ENCODE measurements at places on chromosomes 13 and 19.

DNA sequence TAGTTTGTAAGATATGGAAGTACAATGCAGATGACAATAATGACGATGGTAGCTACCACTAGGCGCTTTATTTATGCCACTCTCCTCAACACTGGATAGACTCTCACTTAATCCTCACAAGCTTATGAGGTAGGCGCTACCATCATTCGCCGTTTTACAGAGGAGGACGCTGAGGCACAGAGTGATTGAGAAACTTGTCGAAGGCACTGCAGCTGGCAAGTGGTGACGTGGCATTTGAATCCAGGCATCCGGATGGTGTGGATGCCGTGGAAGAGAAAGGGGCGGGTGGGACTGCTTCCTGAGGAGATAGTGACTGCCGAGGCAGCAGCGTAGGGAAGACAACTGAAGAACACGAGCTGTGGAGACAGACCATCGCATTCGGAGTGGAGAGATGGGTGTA lies 1.3 kb upstream of the RPS9 start:
- peaks cover 26% of the 10 kb centered on the region for H3K4me1 ChIP-seq
- H3K27me3 ChIP-seq = no peaks in the 10 kb centered on the region
- DNase-seq = no peak
- no peak overlapping the region for H3K4me3 ChIP-seq
- H3K36me3 ChIP-seq = peaks cover 30% of the 10 kb centered on the region

DNA sequence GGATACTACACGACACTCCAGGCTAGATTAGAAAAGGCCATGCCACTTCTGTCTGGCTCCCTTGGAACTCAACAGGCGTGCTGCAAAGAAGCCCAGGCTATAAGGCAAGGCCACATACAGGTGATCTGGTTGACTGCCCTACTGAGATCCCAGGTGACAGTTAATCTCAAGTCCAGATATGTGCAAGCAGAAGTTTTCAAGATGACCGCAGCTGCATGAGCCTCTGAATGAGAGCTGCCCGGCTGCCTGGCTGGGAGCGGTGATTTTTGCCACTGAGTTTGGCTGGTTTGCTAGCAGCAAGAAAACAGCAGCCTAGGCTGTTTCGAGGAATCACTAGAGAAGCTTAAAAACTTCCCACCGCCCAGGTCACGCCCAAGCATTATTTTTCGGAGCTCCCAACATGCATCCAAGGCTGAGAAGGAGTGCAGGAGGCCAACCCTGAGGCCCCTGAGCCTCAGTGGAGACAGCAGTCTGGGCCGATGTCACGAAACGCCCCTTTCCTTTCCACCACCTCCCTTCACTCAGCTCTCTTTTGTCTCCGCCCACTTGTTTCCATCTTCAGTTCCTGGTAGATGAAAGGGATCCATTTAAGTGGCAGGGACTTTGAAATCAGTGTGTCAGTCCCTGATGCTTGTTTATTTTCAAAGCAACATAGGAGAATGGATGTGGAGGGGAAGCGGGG lies 14.0 kb upstream of the URI1 start:
- no peaks in the 10 kb centered on the region for H3K4me1 ChIP-seq
- H3K27me3 ChIP-seq = no peaks in the 10 kb centered on the region
- no peak for DNase-seq
- no peaks in the 10 kb centered on the region for H3K36me3 ChIP-seq

DNA sequence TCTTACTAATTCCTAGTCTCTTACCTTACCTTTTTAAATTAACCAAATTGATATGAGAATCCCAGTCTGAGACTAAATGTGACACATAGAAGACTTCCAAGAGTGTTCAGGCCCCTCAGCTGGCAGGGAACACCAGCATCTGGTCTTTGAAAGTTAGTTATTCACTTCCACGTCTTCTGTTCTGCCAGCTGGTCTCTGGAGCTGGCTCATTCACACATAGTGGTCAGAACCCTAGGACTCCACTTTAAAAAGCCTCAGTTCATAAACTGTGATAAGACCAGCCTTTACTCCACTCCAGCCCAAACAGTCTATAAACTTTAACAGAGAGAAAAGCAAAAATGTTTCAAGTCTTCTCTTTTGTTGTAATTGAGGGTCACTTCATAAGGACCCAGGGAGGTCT lies 263.0 kb downstream of the DCT start:
- no peaks in the 10 kb centered on the region for H3K4me1 ChIP-seq
- DNase-seq = no peak
- H3K27ac ChIP-seq = no peak overlapping the region

DNA sequence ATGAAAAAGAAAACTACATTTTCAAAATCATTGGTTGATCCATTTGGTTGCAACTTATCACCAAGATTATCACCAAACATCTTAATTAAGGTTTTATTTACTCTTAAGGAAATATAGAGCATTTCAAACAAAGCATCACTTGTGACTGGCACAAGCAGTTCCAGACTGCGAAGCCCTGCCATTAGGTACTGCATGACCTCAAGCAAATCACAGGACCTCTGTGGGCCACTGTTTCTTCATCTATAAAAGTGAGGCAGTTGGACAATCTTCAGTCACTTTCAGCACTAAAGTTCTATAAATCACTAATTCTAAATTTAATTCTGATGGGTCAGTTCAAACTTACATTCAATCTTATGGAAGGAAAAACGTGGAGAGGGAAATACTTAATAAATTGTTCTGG lies 2.0 kb downstream of the ELF1 start:
- peak overlapping the region; percentile 92 for H3K27ac ChIP-seq
- H3K4me3 ChIP-seq = peak overlapping the region; percentile 58

DNA sequence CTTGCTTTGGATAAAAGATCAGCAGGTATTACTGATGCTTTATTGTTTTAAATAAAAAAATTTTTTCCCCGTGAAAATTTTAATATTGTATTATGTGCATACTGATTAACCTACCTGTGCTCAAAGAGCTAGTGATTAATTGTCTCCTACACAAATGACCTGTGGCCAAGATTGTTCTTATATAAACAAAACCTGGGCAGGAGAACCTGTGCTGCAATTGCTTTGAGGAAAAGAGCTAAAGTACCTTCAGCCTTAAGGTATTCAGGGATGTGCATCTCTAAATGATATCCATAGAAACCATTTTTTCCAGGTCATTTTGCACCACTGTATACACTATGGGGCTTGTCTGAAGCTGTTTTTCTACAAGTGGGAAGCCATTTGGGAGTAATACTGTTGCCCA lies 1.2 kb downstream of the FRY start:
- H3K36me3 ChIP-seq = no peaks in the 10 kb centered on the region
- H3K4me3 ChIP-seq = no peak overlapping the region
- H3K4me1 ChIP-seq = no peaks in the 10 kb centered on the region
- no peak overlapping the region for H3K27ac ChIP-seq
- H3K27me3 ChIP-seq = no peaks in the 10 kb centered on the region
- no peak for DNase-seq

DNA sequence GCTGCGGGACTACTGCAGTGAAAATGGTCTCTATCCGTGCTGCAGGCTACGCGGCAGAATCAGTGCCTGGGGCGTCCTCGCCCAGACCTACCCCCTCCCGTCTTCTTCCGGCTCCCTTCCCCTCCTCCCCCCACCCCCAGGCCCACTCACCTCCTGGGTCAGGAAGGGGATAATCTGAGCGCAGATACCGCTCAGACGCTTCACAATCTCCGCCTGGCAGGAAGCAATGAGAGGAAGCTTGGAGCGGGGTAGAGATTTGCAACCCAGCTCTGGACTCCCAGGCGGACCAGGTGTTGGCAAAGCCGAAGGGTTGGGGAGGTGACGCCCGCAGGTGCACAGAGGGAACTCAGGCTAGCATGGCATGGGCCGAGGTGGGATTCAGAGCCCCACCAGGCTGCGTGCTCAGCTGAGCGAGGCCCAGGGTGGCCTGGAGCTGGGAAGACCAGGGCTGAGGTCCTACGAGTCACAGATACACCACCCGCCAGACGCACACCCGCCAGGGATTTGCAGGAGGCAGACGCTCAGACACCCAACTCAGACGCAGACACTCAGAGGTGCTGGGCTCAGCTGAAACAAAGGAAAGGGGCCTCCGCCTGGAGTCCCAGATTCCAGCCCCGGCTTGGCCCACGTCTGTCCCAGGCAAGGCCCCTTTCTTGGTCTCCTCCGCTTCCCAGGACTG lies 4.1 kb downstream of the TLE2 start:
- no peaks in the 10 kb centered on the region for H3K27me3 ChIP-seq
- no peak for DNase-seq
- H3K36me3 ChIP-seq = no peaks in the 10 kb centered on the region
- H3K4me1 ChIP-seq = peaks cover 24% of the 10 kb centered on the region
- H3K4me3 ChIP-seq = no peak overlapping the region

DNA sequence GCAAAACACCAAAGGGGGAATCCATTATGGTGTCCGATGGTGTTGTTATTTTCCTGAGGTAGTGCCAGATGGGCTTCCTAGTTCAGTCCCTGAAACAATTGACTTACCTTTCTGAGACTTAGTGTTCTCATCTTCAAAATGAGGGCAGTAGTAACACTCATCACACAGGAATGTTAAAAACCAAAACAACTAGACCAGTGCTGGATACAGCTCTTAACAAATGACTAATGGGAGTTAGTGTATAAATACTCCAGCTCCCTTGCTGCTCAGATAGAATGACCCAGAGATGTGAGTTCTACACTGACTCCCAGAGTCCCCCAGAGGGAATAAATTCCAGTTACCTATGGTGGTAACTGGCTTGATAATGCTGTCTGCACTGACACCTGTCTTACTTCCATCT lies 49.9 kb downstream of the MBD3L2B start:
- no peak overlapping the region for H3K27ac ChIP-seq
- H3K4me3 ChIP-seq = no peak overlapping the region
- no peaks in the 10 kb centered on the region for H3K4me1 ChIP-seq
- H3K27me3 ChIP-seq = no peaks in the 10 kb centered on the region
- H3K36me3 ChIP-seq = no peaks in the 10 kb centered on the region
- DNase-seq = no peak

DNA sequence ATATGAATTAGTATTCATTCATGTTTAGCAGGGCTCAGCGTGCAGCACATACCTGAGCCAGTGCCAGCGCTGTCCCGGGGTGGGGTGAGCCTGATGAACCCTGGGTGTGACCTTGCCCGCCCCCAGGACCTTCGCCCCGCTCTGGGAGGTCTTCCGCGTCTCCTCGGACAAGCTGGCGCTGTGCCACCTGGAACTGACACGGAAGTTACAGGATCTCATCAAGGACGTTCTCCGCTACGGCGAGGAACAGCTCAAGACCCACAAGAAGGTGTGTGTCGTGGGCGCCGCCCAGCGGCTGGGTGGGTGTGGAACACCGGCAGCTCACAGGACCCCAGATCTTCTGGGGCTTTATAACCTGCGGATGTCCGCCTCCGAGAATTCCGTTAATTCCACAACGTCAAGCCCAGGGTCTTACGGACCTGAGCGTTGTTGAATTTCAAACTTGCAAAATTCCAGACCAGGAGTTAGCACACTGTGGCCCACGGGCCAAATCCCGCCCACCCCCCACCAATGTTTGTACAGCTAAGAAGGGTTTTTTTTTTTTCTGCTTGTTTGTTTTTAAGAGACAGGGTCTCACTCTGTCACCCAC lies 15.4 kb downstream of the FCHO1 start:
- no peaks in the 10 kb centered on the region for H3K27me3 ChIP-seq
- no peak overlapping the region for H3K4me3 ChIP-seq
- no peak overlapping the region for H3K27ac ChIP-seq
- no peaks in the 10 kb centered on the region for H3K4me1 ChIP-seq

- peak overlapping the region; percentile 65 for H3K4me3 ChIP-seq
- H3K27me3 ChIP-seq = no peaks in the 10 kb centered on the region
- H3K27ac ChIP-seq = peak overlapping the region; percentile 63
- no peak for DNase-seq
- peaks cover 16% of the 10 kb centered on the region for H3K4me1 ChIP-seq
Observed at GRCh38 chr13:109785141-109785891, 1.1 kb downstream of the IRS2 start.

DNA sequence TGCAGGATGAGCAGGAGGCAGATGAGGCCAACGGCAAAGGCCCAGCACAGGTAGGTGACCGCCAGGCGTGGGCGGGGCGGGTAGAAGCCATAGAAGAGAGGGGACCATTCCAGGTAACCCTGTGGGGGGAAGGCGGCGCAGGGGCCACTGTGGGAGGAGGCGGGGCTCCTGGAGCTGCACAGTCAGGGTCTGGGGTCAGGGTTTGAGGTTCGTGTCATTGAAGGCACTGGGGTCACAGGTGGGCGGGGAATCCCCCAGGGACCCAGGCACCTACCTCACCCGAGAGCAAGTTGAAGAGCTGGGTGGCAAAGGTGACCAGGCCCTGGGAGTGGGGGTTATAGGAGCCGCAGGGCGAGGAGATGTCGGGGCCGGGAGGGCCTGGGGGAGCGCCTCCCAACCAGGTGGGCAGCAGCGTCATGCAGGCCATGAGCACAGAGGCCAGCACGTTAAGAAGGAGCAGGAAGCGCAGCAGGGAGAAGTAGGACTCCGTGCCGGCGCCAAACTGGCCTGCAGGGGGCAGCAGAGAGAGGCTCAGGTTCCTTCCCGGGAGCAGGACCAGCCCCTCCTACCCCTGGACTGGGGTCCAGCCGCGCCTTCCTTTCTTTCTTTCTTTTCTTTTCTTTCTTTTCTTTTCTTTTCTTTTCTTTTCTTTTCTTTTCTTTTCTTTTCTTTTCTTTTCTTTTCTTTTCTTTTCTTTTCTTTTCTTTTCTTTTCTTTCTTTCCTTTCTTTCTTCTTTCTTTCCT lies 4.6 kb downstream of the TMC4 start:
- H3K4me3 ChIP-seq = no peak overlapping the region
- no peak overlapping the region for H3K27ac ChIP-seq
- H3K27me3 ChIP-seq = no peaks in the 10 kb centered on the region

GRCh38 chr13:66314911-66315310 lies 915.2 kb downstream of the PCDH9 start:
- no peak for DNase-seq
- no peaks in the 10 kb centered on the region for H3K27me3 ChIP-seq

DNA sequence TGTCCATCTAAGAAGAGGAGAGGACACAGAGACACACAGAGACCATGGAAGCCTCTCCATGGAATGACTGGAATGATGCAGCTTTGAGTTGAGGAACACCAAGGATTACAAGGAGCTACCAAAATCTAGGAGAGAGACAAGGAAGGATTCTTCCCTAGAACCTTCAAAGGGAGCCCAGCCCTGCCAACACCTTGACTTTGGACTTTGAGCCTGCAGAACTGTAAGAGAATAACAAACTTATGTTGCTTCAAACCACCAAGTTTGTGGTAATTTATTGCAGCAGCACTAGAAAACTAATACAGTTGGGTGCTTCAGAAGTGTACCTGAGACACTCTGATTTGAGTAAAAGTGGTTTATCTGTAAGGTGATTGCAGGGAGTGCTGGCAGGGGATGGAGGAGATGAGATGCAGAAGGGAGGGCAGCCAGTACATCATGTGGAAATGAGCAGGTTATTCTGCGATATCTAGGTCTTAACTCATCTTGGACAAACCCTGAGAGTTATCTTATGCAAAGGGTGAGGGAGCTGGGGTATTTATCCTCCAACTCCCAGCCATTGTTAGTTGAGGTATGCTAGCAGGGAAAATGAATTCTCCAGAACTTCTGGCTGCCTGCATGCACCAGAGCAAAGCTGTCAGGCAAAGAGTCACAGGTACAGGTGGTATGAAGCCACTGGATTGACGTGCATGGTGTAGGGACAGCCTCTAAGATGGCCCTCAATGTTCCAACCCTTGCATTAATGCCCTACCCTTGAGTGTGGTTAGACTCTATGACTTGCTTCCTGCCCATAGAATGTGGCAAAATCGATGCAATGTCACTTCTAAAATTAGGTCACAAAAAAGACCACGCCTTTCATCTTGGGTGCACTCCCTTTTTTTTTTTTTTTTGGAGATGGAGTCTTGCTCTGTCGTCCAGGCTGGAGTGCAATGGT lies 31.3 kb upstream of the ADGRL1 start:
- H3K4me1 ChIP-seq = no peaks in the 10 kb centered on the region
- no peak overlapping the region for H3K27ac ChIP-seq
- no peak overlapping the region for H3K4me3 ChIP-seq
- H3K27me3 ChIP-seq = no peaks in the 10 kb centered on the region
- no peak for DNase-seq

- no peak overlapping the region for H3K27ac ChIP-seq
- no peaks in the 10 kb centered on the region for H3K27me3 ChIP-seq
- no peaks in the 10 kb centered on the region for H3K36me3 ChIP-seq
Observed at GRCh38 chr13:76741624-76742023, 144.6 kb downstream of the KCTD12 start.

Measured in effector memory CD4-positive, alpha-beta T cell (primary cell).